Motor neuron (in vitro differentiated cells): ENCODE measurements at places on chromosomes 4 and X. TPM values are rescaled to one million over a fixed set of nuclear protein-coding genes. Genes with fewer than 3 reads are reported as not detected.

Gene PRKX
- total RNA-seq = 9.6 and 10.6 TPM in 2 replicates

Gene MAGEA1
- total RNA-seq = not detected in 2 replicates

Gene LGI2
- total RNA-seq = 5.9 and 6.0 TPM in 2 replicates

Gene TRIM60
- total RNA-seq = not detected in 2 replicates

Gene POF1B
- 0.14 and 0.19 TPM in 2 replicates for total RNA-seq

Gene GAGE12J
- not detected in 2 replicates for total RNA-seq

Gene SCD5
- 50.2 and 54.2 TPM in 2 replicates for total RNA-seq

Gene MAGEA12
- 0.10 TPM in 1 of 2 replicates, not detected in the other for total RNA-seq

Gene GATA1
- 0.16 TPM in 1 of 2 replicates, not detected in the other for total RNA-seq

Gene TRO
- 119 and 124 TPM in 2 replicates for total RNA-seq

Gene MAGEB4
- total RNA-seq = 0.23 and 0.24 TPM in 2 replicates

Gene IL13RA1
- 0.75 and 1.2 TPM in 2 replicates for total RNA-seq

Gene FUNDC1
- total RNA-seq = 14.0 and 14.8 TPM in 2 replicates

Gene KIT
- total RNA-seq = 8.7 and 11.5 TPM in 2 replicates

Gene SORBS2
- 34.4 and 37.8 TPM in 2 replicates for total RNA-seq
